ENCODE measurements at places on chromosomes 2 and 18. TPM values are rescaled to one million over a fixed set of nuclear protein-coding genes. Genes with fewer than 3 reads are reported as not detected.

DNA sequence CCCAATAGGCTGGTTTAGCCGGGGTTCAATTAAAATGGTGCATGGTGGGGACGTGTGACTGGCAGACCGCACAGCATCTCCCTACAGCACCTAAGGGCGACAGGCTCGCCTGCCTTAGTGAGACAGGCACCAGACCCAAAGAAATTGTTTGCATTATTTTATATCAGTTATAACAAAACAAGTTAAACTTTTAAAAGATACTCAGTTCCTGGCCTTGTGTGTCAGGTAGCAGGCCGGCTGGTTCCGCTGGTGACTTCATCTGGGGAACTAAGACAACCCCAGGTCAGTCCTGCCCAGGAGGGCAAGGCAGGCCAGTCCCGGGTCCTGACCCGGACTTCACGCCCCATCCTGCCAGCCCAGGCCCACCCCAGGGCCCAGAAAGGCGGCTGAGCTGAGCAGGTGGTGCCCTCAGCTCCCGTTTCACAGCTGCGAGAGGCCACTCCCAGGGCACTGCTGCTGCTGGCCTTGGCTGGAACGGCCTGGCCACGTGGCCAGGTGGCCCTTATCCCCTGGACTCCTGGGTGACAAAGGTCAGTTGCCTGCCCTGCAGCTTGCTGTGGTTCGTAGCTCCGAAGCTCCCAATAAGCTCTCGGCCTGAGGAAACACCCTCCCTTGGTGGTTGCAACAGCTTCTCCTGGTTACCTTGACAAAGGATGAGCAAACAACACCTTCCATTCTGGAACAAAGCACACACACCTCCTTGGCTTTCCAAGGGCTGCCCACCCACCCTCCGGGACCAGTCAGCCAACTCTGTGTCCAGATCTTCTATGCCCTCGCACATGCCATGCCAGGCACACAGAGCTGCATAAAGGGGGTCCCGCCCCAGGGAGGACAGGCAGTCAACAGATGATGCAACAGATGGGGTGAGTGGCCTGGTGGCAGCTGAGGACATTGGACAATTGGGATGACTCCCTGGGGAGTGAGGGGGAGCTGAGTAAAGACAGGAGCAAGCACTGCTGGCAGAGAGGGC, 11.3 kb upstream of the AGXT start:
- DNase-seq = no peak
- H3K27ac ChIP-seq = peak overlapping the region; percentile 47
- no peak overlapping the region for H3K4me3 ChIP-seq
- H3K27me3 ChIP-seq = peaks cover 7% of the 10 kb centered on the region
- peaks cover 7% of the 10 kb centered on the region for H3K4me1 ChIP-seq

DNA sequence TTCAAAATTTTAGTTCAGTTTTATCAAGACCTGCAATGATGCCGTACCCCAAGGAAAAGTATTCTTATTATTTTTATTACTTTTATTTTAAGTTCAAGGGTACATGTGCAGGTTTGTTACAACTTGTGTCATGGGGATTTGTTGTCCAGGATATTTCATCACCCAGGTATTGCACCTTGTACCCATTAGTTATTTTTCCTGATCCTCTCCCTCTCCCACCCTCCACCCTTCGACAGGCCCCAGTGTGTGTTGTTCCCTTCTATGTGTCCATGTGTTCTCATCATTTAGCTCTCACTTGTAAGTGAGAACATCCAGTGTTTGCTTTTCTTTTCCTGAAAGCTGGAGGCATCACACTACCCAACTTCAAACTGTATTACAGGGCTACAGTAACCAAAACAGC, 122.0 kb downstream of the CCDC102B start:
- no peak overlapping the region for H3K4me3 ChIP-seq
- no peak for DNase-seq

GRCh38 chr18:35246831-35247230, 6.0 kb downstream of the ZNF397 start:
- no peaks in the 10 kb centered on the region for H3K27me3 ChIP-seq
- H3K4me3 ChIP-seq = no peak overlapping the region
- peaks cover 8% of the 10 kb centered on the region for H3K4me1 ChIP-seq
- DNase-seq = no peak
- peak overlapping the region; percentile 60 for H3K27ac ChIP-seq

DNA sequence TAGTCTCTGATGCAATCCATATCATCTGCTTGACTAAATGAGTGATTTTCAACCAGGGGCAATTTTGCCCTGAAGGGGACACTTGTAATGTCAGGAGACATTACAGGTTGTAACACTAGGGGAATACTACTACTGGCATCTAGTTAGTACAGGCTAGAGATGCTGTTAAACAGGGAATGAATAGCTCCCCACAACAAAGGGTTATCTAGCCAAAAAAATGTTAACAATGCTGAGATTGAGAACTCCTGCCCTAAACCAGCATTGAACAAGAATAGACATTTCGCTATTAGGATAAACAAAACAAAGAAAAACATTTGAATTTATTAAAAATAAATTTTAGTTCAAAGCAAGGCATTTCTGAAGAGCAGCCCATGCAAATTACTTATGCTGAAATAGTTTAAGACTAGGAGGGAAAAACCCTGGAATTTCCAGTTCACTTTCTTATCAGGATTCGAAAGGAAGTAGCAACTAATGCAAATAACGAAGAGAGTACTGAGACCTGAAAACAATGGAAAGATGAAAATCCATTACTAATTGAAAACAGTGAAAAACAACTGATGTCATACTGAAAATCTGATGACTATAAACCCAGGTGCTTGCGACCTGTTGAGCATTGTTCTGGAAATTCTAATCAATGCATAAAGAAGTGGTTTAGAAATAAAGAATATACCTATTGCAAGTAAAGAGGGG, 53.1 kb downstream of the CAB39 start:
- H3K27ac ChIP-seq = peak overlapping the region; percentile 47
- no peak overlapping the region for H3K4me3 ChIP-seq
- DNase-seq = no peak
- peaks cover 23% of the 10 kb centered on the region for H3K36me3 ChIP-seq
- H3K27me3 ChIP-seq = no peaks in the 10 kb centered on the region

DNA sequence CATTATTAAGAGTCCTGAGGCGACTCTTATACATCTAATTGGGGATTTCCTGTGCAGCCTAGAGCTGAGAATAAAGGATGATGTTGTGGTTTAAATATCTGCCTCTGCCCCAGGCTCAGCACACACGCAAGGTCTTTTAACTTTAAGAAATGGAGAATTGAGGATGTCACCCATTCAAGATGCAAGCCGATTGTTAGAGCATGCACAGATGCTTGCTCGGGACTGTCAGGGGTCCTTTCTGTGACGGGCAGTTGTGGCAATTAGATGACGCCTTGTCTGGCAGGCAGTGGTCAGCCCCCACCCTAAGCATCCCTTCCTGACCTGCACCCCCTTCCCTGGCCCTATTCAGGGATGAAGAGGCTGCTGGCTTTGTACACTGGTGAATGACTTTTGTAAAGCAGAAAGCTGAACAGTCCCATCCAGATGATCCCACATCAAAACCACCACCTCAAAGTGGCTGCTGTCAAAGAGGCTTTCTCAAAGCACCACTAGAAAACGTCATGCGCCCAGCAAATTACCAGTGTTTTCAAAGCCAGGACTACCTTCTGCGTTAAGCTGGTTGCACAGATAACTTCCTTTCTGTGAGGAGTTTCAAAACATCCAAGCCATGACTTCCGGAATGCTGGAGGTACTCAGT, 23.7 kb downstream of the FAM178B start:
- H3K27me3 ChIP-seq = no peaks in the 10 kb centered on the region
- H3K4me3 ChIP-seq = no peak overlapping the region
- no peaks in the 10 kb centered on the region for H3K4me1 ChIP-seq
- no peak overlapping the region for H3K27ac ChIP-seq

- DNase-seq = no peak
- H3K36me3 ChIP-seq = no peaks in the 10 kb centered on the region
- peak overlapping the region; percentile 96 for H3K27ac ChIP-seq
- peaks cover 45% of the 10 kb centered on the region for H3K4me1 ChIP-seq
- H3K27me3 ChIP-seq = peaks cover 23% of the 10 kb centered on the region
Measured at GRCh38 chr2:26687328-26687727, 5.2 kb upstream of the KCNK3 start.

- DNase-seq = no peak
- H3K27me3 ChIP-seq = no peaks in the 10 kb centered on the region
- H3K36me3 ChIP-seq = peaks cover 17% of the 10 kb centered on the region
- H3K4me1 ChIP-seq = no peaks in the 10 kb centered on the region
- H3K27ac ChIP-seq = no peak overlapping the region
- no peak overlapping the region for H3K4me3 ChIP-seq
Measured at GRCh38 chr2:236449167-236449761, 120.4 kb upstream of the ACKR3 start.

DNA sequence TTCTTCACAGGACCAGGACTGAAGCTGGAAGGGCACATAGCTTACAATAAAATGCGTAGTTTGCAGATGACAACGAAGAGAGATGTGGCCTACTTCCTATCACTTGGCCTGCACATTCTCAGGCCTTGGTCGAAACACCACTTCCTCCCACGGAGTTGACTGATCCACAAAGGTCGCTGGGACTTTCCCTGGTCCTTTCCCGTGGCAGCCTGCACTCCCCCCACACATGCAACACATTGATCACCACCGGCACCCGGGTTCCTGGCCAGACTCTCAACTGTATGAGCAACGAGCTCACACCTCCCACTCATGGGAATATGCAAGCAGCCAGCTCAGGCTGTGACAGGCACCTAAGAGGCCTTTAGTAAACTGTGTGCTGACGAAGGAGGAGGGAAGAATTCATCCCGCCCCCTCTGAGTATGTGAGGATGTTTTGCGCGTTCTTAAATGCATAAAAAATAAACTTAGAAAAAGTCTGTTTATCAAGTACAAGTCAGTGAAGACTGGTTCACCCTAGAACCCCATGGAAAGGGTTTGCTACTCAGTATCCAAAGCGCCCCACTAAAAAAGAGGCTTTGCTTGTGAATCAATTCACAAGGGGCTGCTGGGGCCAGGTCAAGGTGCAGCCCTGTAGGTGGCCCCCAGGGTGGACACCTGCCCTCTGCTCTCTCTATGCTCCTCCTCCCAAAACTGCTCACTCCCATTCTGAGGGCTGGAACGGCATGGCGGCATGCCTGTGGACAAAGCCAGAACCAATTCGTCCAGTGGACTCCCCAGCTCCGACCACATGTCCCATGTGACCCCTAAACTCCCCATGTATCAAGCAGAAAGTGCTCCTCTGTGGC, 154.3 kb downstream of the EIPR1 start:
- DNase-seq = no peak
- peaks cover 34% of the 10 kb centered on the region for H3K36me3 ChIP-seq
- H3K27me3 ChIP-seq = no peaks in the 10 kb centered on the region
- H3K4me3 ChIP-seq = no peak overlapping the region
- H3K27ac ChIP-seq = no peak overlapping the region

- H3K27ac ChIP-seq = no peak overlapping the region
- no peak for DNase-seq
- no peaks in the 10 kb centered on the region for H3K36me3 ChIP-seq
- H3K4me3 ChIP-seq = no peak overlapping the region
- H3K27me3 ChIP-seq = peaks cover 89% of the 10 kb centered on the region
- peaks cover 4% of the 10 kb centered on the region for H3K4me1 ChIP-seq
Measured at GRCh38 chr18:79790996-79791972, 6.5 kb upstream of the KCNG2 start.

DNA sequence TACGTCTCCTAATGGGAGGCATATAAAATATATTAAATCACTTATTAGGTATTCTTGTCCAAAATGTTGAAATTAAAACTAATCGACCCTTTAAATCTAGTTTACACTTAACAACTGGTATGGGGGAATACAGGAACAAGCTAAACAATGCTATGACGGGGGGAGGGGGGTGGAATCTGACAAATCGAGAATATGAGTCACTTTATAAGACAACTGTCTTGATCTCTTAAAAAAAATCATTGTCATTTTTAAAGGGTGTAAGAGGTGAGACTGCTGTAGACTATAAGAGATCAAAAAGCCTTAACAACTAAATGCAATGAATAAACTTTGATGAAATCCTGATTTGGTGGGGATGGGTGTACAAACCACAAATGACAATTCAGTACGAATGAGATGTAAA, 6.0 kb downstream of the MAP3K2 start:
- peaks cover 19% of the 10 kb centered on the region for H3K4me1 ChIP-seq
- H3K4me3 ChIP-seq = no peak overlapping the region
- no peak for DNase-seq
- peaks cover 5% of the 10 kb centered on the region for H3K36me3 ChIP-seq
- no peak overlapping the region for H3K27ac ChIP-seq
- H3K27me3 ChIP-seq = no peaks in the 10 kb centered on the region

DNA sequence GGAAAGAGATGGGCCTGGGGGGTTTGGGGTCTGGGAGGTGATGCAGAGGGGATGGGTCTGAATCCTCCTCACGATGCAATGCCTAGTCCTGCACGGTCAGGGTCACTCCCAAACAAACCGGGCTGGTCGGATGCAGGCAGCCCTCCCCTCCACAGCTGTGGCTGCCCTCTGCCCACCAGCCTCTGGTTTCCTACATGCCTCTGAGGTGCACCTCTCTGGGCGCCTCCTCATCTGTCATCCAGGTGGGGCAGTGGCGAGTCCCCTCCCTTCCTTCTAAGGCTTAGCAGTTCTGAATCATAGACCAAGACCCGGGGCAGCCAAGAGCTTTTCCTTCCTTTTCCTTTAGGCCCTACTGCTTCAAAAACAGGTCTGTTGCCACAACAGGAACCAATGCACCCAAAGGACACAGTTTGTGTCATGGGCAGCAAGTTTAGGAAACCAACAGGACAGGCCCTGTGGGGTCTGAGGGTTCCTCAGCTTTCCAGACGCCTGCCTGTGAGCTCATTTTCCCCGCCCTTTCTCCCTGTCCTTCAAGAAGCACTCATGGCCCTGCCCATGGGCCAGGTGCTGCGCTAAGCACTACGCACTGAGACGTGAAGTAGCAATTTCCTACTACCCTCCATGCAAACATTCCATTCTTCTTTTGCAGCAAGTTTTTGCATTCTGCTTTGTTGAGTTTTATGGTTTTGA, 6.5 kb upstream of the MAL start:
- DNase-seq = no peak
- H3K27ac ChIP-seq = no peak overlapping the region
- H3K4me3 ChIP-seq = no peak overlapping the region
- H3K4me1 ChIP-seq = peaks cover 7% of the 10 kb centered on the region
- H3K27me3 ChIP-seq = peaks cover 37% of the 10 kb centered on the region

GRCh38 chr18:79477711-79478483, 82.2 kb downstream of the NFATC1 start:
- H3K36me3 ChIP-seq = peaks cover 2% of the 10 kb centered on the region
- H3K4me1 ChIP-seq = no peaks in the 10 kb centered on the region
- DNase-seq = no peak
- no peak overlapping the region for H3K27ac ChIP-seq

ZNF521 gene
- total RNA-seq = 39.1 TPM

CSRNP3 gene
- 10.7 TPM for total RNA-seq

- peaks cover 4% of the 10 kb centered on the region for H3K4me1 ChIP-seq
- H3K27me3 ChIP-seq = no peaks in the 10 kb centered on the region
- no peak overlapping the region for H3K27ac ChIP-seq
- H3K4me3 ChIP-seq = no peak overlapping the region
Measured at GRCh38 chr2:241975593-241976284, 106.2 kb downstream of the RTP5 start.

THADA gene
- 39.4 TPM for total RNA-seq
